Muscle of leg (tissue), 16 donors: ENCODE measurements at places on chromosomes 5 and 9. TPM values are rescaled to one million over a fixed set of nuclear protein-coding genes. Genes with fewer than 3 reads are reported as not detected.

FAXDC2 gene
- 13.0 TPM for total RNA-seq

TPPP gene
- total RNA-seq: 3.9 TPM

LRRC19 gene
- total RNA-seq: not detected

GLRA1 gene
- not detected for total RNA-seq

GADD45G gene
- total RNA-seq: 10.7 TPM
